ENCODE measurements at places on chromosomes 2 and 18. TPM values are rescaled to one million over a fixed set of nuclear protein-coding genes. Genes with fewer than 3 reads are reported as not detected.
A peak's percentile ranks its signal among the peaks of the same experiment; 100 is the strongest.

- DNase-seq, result no peak
These were observed 43.3 kb downstream of the EXOC6B start for GRCh38 chr2:72782520-72782919.

The DSEL gene
- 5.8 TPM for total RNA-seq

- DNase-seq, result peak; percentile 33
These were observed 58.6 kb upstream of the SLC25A52 start for GRCh38 chr18:31819106-31819924.

The SKOR2 gene
- total RNA-seq, result not detected

The KIAA2012 gene
- total RNA-seq, result not detected

The CCDC68 gene
- total RNA-seq, result 64.8 TPM
